ENCODE measurements at places on chromosomes 2 and 18. TPM values are rescaled to one million over a fixed set of nuclear protein-coding genes. Genes with fewer than 3 reads are reported as not detected.

Gene GCG
- total RNA-seq = 0.29 TPM

DNA sequence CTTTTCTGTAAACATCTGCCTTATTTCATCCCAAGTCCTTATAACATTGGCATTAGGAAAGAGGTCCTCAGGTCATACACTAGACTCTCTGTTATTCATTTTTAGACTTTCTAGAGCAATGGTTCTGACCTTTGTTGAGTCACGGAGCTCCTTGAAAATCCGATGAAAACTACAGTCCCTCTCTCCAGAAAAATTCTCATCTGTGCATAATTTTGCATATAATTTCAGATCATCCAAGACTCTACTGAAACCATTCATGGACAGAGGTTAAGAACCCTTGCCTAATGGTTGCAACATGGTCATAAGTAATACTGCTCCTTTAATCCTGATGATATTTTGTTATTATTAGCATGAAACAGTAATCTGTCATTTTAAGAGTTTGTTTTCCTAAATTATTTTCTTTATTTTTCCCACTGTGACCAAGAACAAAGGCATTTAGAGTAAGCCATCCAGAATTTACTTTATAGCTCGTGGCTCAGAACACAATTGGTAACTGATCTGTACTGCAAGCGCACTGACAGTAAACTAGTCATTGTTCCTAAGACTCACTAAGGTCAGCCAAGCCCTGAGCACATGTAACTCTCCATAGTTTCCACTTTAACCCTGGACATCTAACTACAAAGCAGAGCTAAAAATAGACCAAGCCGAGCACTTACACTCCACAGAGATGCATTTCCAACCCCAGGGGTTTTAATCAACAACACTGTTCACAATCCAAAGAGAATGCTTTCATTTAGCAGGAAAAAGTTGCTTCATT is 8.4 kb downstream of the MYOM1 start:
- DNase-seq = no peak

- no peak for DNase-seq
These were observed 409.9 kb downstream of the MTX2 start for GRCh38 chr2:176679061-176679669.

DNA sequence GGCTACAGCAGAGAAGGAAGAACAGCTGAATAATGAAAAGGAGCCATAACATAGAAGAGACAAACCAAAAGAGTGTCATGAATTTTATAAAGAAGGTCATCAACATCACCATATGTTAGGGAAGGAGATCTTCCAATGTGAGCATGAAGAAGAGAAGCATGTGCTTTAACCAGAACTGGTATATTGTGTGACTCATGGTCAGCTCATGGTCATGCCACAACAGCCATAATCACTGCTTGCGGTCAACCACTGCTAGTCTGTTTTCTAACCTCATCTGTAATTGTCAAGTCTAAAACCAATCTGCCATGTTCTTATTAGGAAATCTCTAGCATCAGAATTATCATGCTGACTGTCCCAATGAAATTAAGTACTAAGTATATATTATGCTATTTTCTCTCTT is 204.1 kb upstream of the VRK2 start:
- DNase-seq = no peak

Gene TUBA4A
- 117 TPM for total RNA-seq

- DNase-seq = no peak
These were observed 338.4 kb downstream of the MBD2 start for GRCh38 chr18:53886058-53886457.

DNA sequence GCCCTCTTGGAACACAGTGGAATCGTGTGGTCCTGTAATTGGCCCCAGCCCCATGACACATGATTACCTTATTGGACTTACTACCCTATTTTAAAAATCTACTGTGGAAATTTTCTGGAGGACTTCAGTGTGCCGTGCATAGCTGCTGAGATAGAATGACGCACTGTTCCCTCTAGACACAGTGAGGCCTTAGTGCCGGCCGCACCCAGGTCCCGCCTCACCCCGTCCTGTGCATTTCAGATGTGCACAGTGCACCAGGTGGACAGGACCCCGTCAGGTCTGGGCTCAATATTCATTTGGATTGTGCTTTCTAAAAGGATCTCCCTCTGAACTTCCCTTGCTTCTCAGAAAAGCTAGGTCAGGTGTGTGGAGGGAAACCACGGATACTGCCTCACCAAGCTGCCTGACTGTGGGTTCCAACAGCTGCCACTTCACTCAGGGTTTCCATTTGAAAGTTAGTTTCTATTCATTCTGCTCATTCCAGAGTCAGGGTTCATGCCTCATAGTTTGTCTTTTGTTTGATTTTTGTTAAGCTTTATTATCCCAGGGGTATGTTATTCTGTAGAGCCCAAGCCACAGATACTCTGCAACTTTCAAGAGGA is 155.8 kb downstream of the PTGR3 start:
- no peak for DNase-seq

DNA sequence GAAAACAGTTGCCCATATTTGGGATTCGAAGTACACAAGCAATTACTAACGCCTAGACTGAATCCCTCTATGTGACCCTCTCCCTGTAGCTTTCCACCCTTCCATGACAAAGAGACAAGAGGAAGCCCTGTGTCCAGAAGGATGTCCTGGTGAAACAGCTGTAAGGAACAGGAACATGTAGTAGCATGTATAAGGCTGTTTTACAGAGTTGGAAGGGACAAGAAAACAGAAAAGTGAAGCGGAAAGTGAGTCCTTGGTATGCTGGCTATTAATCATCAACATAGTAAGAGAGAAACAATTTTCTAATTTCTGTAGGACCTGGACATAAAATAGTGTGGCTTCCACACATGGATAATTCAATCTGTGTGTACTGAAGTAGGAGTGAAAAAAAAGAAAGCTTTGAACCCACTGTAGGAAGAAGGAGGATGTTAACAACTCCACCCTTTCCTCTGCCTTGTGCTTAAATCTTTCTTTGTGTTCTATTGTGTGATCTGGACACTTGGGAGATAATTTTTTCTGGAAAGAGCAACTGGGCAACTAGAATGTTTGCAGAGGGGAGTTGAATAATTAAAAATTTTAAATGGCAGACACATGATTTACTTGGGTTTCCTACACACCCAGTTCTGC is 162.3 kb upstream of the ZSWIM2 start:
- DNase-seq = no peak

DNA sequence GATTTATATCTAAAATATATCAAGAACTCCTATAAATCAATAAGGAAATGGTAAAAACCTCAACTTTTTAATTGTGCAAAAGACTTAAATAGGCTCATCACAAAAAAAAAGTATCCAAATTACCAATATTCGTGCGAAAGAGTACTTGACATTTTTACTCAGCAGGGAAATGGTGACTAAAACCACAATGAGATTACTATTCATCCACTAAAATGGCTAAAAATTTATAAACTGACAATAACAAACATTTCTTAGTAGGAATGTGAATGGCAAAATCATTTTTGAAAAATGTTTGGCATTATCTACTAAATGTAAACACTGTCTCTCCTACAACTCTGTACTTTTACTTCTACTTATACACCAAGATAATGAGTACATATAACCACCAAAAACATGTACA is 184.8 kb upstream of the RND3 start:
- no peak for DNase-seq

DNA sequence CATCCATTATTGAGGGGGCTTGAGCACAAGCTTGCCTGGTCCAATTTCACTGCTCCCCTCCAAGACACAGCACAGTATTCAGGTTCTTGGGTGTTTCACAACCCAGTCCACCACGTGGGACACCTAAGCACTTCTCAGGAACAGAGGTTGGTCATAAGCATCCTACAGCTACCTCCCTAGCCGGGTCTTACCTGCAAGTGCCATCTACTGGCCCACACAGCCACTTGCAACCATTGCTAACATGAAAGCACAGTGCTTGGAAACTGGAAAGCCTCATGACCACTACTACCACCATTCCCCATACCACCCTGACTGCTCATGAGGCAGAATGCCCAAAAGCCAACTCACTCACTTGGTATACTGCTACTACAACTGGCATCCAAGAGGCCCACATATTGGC is 105.7 kb upstream of the RPRM start:
- DNase-seq = no peak

DNA sequence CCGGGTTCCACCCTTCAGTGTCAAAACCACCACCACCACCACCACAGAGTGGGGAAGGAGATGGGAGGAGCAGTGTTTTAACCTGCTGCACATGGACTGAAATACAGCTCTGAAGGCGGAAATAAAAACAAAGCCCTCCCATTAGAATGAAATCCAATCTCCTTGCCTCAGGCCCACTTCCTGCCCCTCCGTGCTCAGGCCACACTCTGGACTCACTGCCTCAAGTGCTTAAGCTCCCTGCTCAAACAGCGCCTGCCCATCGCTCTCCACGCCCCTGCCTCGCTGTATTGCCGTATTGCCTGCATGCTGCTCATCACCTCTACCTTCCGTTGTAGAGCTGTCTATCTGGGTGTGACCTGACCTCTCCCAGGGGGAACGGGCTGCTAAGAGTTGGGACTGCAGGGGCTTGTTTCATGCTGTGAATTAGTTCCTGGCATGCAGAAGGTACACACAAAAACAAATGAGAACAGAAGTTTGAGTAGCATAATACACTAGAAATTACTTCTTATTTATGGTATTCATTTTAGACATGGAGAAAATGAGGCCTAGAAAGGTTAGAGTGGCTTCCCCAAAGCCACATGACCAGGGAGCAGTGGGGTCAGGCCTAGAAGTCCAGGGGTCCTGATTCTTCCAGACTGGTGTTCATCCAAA is 31.6 kb upstream of the NEB start:
- DNase-seq = no peak

DNA sequence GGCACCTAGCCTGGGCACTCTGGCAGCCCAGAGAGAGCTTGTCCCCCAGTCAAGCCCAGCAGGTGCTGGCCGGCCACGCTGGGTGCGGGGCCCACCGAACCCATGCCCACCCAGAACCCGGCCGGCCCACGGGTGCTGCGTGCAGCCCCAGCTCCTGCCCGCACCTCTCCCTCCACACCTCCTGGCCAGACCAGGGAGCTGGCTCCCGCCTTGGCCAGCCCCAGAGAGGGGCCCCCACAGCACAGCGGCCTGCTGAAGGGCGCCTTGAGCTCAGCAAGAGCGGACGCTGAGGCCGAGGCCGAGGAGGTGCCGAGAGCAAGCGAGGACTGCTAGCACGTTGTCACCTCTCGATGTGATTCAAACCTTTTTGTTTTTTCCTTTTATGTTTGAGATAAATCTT is 407.0 kb upstream of the KCNJ3 start:
- no peak for DNase-seq

GRCh38 chr2:188869550-188869949 is 104.6 kb upstream of the COL3A1 start:
- no peak for DNase-seq

- DNase-seq = no peak
These were observed 430 bp downstream of the BIN1 start for GRCh38 chr2:127106457-127106990.

DNA sequence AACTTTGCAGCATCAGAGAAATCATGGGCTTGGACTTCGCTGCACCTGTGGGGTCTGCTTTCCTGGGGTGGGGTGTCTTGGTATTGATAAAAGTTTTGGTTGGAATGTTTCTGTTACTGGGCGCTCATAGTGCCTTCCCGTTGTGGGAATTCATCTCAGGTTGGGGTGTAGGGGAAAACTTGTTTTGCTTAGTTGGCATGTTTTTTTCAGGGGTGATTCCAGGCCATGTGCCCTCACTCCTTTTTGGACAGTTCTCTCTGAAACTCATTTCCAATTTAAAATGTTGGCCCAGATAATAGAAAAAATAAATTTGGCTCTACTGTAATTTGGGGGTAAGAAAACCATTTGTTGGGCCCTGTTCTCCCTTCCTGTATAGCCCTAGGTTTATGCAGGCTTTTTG is 1.5 kb downstream of the LTBP1 start:
- no peak for DNase-seq

Data from GM12878 (cell line).